ENCODE measurements at places on chromosomes 6 and 20.
A peak's percentile ranks its signal among the peaks of the same experiment; 100 is the strongest.

GRCh38 chr20:16530201-16530681 lies 43.0 kb downstream of the KIF16B start:
- DNase-seq: no peak

DNA sequence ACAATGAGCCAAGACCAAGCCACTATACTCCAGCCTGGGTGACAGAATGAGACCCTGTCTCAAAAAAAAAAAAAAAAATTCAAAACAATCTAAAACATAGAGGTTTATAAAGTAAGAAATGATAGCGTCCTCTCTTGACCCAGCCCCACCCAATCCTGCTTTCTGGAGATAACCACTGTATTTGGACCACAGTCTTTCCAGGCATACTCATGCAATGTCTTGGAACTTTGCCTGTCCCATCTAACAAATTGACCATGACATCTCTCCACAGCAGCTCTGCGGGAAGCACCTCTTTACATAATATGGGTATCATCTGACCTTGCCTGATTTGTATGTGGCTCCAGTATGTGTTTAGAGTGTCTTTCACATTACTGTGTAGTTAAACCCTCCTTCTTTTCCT lies 9.1 kb upstream of the SHLD1 start:
- no peak for DNase-seq

DNA sequence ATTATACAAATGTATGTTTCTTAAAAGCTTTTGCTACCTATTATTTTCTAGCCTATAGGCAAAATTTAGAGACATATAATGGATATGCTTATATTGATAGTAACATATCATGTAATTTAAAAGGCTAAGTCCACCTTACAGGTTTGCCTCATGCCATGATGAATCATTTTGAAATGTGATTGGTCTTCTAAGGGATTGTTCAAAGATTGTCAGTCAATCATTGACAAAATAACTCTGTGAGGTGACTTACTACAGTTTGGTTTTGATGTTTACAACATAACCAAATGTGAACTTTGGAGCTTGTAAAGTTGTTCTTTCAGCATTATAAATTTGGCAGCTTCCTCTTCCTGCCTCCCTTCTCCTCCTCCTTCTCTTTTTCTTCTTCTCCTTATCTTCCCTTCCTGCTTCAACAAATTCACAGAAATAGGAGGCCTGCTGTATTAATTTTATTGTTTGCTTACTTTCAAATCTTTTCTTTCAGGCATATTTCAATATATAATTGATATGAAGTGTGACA lies 39.7 kb upstream of the ZFP64 start:
- no peak for DNase-seq

GRCh38 chr20:36149469-36149868 lies 5.1 kb upstream of the EPB41L1 start:
- no peak for DNase-seq

DNA sequence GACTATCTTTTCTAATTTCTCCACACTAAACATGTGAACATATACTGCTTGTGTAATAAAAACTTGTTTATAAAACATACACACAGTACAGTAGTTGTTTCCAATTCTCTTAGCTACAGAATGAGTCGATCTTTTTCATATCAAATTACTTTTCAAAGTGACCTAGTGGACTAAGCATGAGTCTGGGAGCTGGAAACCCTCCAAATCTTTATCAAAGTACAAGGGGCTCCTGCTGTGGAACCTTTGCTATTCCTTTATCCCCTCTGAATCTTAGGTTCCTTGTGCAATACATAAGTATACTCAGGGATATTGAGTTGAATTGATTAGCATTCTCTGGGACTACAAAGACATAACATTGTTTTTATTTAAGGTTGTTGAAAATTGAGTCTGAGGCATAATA lies 48.7 kb upstream of the TAB2 start:
- DNase-seq: no peak

GRCh38 chr6:154848580-154848979 lies 115.4 kb downstream of the SCAF8 start:
- DNase-seq: no peak

DNA sequence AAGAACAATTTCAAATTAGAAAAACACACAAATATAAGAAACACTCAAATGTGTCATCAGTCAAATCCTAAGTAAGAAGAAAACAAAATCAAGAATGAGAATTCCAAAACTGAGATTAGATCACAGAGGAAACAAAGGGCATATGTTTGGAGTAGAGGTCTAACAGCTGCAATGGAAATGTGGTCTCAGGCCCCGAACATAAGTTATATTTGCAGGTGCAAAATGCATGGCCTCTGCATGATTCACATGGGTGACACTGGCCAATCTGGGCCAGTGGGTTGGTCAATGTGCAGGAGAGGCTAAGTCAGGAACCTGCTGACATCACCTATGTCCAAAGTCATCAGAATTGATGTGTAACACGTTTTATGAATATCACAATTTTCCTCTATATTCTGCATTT lies 108.5 kb upstream of the MAP7 start:
- no peak for DNase-seq

DNA sequence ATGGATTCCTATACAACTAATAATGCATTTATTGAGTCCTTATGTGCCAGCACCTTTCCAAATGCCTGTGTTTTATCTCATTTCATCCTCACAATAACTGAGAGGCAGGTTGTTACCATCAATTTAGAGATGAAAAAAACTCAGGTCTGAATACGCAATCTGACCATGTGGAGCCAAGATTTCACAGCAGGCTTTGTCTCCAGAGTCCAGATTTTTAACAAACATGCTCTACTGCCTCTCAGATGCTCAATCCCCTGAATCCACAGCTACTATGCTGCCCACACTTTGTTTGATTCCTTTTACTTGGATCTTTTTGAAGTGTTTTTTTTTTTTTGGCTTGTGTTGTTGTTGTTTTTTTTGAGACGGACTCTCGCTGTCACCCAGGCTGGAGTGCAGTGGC lies 46.8 kb downstream of the B4GALT5 start:
- DNase-seq: no peak

DNA sequence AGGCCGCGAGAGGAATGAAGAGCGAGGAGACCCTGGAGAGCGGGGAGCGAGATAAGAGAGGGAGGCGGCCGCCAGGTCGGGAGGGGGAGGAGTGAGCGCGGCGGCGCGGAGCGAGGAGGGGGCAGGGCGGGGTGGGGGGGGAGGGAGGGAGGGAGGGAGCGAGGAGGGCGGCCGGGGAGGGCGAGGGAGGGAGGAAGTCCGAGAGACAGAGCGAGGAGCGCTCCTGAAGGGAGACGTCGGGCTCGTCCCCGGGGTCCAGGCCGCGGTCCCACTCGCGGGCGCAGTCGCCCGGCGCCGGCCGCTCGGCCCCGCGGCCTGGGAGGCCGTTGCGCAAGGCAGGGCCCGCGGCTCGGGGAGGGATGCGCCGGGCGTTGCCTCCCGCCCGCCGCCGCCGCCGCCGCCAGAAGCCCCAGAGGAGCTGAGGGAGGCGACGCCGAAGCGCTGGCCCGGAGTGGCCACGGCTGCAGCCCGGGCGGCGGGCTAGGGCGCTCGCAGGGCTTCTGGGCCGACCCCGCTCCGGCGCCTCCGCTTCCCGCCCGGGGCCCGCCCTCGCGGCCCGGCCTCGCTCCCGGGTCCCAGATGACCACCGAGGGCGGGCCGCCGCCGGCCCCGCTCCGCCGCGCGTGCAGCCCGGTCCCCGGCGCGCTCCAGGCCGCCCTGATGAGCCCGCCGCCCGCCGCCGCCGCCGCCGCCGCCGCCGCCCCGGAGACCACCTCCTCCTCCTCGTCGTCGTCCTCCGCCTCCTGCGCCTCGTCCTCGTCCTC lies at the start of gene FOXF2:
Gene FOXF2 (plus strand): TSS at position 208 of the 764 bp plus-strand sequence. CDS start 372 bp downstream, at position 580.
- peak; percentile 25 for DNase-seq

DNA sequence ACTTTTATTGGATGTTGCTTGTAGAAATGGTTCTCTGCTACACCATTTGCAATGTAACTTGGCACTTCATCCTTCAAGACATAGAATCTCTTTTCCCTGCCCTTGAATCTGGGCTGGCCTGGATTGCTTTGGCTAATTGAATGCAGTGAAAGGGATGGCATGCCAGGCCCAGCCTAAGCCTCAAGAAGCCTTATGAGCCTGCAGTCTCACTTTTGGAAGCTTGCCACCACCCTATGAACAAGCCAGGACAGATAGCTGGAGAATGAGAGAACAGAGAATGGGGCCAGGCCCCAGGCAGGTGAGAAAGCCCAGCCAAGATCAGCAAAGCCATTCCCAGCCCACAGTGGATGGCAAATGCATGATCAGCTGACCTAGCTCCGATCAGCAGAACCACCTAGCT lies 350.7 kb upstream of the RNF24 start:
- DNase-seq: no peak

GRCh38 chr6:169954977-169955376 lies 203.6 kb downstream of the ERMARD start:
- DNase-seq: no peak

DNA sequence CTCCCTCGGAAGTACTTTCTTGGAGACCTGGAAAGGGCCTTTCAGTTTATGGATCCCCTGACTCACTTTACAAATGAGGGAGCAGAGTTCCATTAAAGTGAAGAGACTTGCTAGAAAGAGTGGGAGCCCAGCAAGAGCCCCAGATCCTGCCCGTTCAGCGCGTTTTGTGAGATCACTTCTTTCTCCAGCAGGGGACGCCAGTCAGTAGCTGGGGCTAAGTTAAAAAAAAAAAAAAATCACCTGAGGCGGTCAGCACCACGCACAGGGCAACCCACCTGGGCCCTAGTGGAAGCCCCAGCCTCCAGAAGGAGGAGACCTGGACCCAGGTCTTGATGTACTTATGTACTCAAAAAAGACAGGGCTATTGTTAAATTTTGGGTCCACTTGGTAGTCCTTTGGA lies 274.5 kb upstream of the RNF24 start:
- DNase-seq: no peak

- no peak for DNase-seq
Observed at GRCh38 chr6:161152907-161153662, 120.8 kb downstream of the AGPAT4 start.

GRCh38 chr6:132788658-132789395 lies 9.6 kb downstream of the SLC18B1 start:
- DNase-seq: no peak

GRCh38 chr20:45343532-45344167 lies 4.6 kb downstream of the SDC4 start:
- DNase-seq: peak; percentile 33

DNA sequence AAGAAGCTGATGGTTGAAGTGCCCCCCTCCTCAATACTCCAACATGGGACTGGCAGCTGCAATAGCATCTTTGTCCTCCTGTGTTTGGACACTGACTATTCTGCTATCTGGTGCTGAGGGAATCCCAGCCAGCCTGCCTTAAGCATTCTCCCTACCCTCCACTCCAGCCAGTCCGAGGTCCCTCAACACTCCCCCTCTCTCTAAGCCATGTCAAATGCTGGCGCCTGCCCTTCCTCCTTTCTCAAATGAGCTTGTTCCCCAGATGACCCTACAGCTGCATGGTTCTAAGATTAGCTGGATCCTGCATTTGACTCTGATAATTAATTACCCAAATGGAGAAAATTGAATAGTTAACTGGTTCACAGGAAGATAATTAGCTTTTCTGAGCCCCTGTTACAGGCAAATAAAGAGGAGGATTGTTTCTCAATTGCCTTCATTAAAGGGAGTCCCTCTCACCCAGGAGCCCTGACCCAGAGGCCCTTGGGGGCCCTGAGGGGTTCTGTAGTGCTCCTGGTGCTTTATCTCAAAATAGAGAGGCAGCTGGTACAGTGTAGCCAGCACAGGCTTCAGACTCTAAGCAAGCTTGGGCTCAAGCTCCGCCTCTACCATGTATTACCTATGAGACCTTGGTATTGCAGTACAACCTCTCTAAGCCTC lies 37.9 kb upstream of the CHD6 start:
- no peak for DNase-seq

GRCh38 chr6:159759645-159760044 lies 2.2 kb upstream of the ACAT2 start:
- DNase-seq: no peak
